Stimulated activated CD4-positive, alpha-beta T cell treated with anti-CD3 and anti-CD28 coated beads, TNF-alpha, amount 100 ng/mL, for 48 hours (primary cell): ENCODE measurements at places on chromosomes 6 and 20.

DNA sequence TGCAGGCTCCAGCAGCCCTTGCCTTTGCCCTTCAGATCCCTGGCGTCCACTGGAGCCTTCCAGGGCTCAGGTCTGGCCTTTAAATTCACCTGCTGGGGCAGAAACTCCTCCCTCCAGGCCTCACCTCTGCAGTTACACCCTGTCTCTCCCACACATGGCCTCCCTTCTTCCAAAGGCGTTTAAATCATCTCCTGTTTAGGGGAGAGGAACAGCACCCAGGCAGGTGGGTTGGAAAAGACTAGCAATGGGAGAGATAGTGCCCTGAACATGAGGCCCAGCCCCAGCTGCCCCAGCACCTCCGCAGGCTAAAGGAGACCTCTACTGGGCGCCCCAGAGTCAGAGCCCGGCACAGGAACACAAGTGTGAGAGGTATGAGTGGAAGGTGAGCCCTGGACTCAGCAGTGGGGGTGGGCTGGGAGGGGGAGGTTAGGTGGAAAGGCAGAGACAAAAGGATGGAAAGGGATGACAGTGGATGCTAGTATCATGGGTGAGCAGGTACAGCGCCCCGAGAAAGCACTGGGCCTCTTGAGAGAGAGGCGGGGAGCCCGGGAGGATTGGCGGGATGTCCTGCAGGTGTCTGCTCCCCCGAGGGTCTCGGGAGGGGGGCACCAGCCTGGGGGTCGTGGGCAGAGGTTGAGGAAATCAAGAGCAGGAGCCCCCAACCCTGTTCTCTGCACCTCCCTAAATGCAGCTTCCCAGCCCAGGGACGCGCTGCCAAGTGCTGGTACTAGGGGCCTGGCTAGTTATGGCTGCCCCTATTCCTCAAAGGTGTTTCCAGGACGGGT, at the start of gene CST9:
TSS of gene CST9 (minus strand) at position 51 of the 785 bp plus-strand sequence. CDS start 53 bp downstream, outside the sequence.
- no peak for DNase-seq

- no peak for DNase-seq
Measured at GRCh38 chr6:139020689-139021088, 7.9 kb upstream of the ABRACL start.

DNA sequence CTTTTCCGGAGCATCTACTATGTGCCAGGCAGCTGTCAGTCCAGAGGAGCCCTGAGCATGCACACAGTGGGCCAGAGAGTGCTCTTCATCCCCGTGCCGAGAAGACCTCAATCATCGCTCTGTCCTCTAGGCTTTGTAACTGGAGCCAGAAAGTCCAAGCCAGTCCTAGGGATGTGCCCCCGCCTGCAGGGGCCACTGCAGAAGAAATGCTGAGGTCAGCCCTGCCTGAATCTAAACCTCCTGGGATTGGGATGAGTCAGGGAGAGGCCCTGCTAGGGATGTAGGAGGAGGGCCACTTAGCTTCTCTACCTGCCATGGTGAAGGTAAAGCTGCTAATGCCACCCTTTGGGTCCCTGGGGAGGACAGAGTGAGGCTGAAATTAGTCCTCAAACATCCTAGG, 146.8 kb downstream of the CDC5L start:
- DNase-seq: no peak

- no peak for DNase-seq
Measured at GRCh38 chr20:37457921-37458320, 63.1 kb upstream of the NNAT start.

DNA sequence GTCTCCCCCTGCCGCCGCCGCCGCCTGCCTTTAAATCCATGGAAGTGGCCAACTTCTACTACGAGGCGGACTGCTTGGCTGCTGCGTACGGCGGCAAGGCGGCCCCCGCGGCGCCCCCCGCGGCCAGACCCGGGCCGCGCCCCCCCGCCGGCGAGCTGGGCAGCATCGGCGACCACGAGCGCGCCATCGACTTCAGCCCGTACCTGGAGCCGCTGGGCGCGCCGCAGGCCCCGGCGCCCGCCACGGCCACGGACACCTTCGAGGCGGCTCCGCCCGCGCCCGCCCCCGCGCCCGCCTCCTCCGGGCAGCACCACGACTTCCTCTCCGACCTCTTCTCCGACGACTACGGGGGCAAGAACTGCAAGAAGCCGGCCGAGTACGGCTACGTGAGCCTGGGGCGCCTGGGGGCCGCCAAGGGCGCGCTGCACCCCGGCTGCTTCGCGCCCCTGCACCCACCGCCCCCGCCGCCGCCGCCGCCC, 474 bp downstream of the CEBPB start:
- no peak for DNase-seq
